ENCODE measurements at places on chromosomes 13 and 19.

DNA sequence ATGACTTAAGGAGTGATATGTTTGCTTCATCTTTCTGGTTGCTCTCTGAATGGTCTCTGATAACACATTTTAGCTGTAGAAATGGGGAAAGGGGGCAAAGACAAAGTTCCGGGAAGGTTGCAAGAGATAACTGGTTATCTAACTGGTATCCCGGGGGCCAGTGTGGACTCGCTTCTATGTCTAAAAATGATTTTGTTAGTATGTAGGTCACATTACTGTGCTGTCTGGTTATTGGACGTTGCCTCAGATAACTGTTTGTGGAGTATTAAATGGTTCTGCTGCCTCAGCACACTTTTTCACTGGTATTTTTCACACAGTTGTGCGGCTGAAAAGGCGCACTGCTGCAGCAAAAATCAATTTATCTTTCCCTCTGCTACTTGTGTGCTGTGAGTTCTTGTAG lies 63.0 kb upstream of the ZNF536 start:
- DNase-seq = no peak

GRCh38 chr19:33462112-33462791 lies 59.3 kb downstream of the PEPD start:
- DNase-seq = no peak

- DNase-seq = no peak
Measured at GRCh38 chr19:54662730-54663129, at the start of gene LILRB4. TSS of gene LILRB4 (plus strand) at chr19:54662985. CDS start at chr19:54663034, 49 bp downstream.

GRCh38 chr13:44574466-44574855 lies 1.7 kb downstream of the TSC22D1 start:
- DNase-seq = no peak

DNA sequence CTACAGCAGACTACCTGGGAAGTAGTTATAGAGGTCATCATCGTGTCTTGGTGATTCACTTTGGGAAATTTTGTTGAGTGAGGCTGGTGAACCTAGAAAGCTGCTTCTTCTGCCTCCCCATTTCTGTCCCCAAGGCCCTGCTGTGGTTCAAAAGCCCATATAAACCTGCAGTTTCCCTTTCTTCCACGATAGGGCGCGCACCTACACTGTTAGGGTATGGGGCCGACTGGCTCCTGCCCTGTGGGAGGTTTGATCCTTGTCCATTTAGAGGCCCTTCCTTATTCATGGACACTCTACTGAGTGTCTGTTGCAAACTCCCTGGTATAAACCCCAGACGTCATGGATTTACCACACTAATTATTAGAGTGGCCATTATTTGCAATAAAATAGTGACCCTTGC lies 191.8 kb downstream of the GGACT start:
- no peak for DNase-seq

DNA sequence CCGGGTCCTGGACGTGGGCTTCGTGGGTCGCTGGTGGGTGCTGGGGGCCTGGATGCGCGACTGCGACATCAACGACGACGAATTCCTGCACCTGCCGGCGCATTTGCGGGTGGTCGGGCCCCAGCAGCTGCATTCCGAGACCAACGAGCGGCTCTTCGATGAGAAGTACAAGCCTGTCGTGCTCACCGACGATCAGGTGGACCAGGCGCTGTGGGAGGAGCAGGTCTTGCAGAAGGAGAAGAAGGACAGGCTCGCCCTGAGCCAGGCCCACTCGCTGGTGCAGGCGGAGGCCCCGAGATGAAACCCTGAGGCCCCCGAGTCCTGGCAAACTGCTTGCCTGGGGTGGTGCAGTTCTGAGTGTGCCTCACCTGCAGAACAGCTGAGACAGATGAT lies 787 bp downstream of the TIMM29 start:
- peak; percentile 42 for DNase-seq

DNA sequence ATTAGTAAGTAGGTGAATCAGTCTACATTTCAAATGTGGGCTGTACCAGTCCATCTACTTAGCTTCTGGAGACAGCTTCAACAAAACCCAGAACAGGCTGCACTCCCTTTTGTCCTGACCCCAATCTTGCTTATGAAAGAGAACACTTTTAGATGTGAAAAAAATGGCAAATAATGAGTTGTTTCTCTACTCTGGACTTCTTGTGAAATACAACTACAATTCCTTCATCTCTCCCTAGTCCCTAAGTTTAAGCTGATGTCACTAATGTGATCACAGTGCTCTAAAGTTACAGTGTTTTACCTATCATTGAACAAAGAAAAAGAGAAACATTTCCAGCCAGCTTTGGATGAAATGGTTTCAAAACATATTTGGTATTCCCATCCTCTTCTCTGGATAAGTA lies 183.9 kb downstream of the LHFPL6 start:
- no peak for DNase-seq

GRCh38 chr19:906480-906879 lies 6.5 kb downstream of the R3HDM4 start:
- DNase-seq = no peak

DNA sequence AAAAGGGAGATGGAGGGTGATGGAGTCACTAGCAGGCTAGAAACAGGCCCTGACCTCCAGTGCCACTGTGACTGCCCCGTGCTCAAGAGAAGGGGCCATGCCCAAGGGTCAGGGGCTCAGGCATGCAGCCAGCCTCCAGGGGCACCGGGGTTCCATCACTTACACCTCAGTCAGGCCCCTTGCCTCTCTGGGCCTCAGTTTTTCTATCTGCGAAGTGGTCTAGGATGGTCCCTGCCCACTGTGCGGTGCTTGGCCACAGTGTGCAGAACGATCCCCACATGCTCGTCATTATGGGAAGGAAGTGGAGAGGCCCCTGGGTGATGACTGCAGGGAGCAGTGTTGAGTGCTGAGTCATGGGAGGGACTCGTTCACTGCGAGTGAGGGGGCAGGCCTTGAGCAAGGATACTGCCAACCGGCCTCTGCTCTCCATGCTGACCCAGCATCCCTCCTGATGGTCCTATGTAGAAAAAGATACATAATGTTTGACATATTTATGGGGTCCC lies 23.1 kb downstream of the TMED1 start:
- DNase-seq = no peak

GRCh38 chr19:33392341-33393285 lies 19.1 kb downstream of the CEBPG start:
- peak; percentile 25 for DNase-seq

GRCh38 chr13:36431204-36432105 lies 840 bp upstream of the CCNA1 start:
- DNase-seq = peak; percentile 45

- no peak for DNase-seq
Measured at GRCh38 chr13:95659500-95659899, 15.0 kb upstream of the DZIP1 start.

GRCh38 chr13:84896128-84896527 lies 903.1 kb downstream of the SLITRK6 start:
- DNase-seq = no peak

DNA sequence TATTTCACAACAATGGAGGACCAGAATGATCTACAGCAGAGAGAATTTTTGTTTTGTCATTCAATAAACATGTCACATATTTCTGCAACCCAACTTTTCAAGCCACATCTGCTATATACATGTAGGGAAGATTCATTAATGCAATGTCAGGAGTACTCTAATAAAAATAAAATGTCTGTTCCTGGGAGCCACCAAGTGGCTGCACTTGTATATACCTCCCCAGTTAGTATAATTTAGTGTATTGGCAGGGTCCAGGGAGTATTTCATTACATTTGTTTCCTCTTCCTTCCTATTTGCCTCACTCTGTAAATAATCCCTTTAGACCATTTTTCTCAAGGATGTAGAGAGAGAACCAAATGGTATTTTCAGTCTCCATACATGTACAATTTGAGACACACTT lies 1169.0 kb downstream of the DIAPH3 start:
- no peak for DNase-seq

GRCh38 chr19:2856457-2857050 lies 10.6 kb upstream of the ZNF556 start:
- no peak for DNase-seq

DNA sequence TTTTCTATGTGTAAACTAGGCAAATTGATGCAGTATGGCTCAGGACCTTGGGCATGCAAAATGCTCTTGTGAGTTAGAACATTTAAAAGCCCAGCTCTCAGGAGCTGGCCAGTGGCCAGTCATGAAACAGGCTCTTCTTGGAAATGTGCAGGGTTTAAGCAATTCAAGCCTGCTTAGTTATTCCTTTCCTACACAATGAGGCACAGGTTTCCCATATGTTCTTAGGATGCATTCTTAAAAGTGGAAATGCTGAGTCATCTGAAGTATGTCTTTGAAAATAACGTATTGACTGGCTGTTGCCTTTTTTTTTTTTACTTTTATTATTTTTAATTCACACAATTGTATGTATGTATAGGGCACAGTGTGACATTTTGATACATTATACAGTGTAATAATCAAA lies 300.7 kb downstream of the SLC7A1 start:
- no peak for DNase-seq

- no peak for DNase-seq
Measured at GRCh38 chr13:38394777-38395496, 45.3 kb downstream of the UFM1 start.

DNA sequence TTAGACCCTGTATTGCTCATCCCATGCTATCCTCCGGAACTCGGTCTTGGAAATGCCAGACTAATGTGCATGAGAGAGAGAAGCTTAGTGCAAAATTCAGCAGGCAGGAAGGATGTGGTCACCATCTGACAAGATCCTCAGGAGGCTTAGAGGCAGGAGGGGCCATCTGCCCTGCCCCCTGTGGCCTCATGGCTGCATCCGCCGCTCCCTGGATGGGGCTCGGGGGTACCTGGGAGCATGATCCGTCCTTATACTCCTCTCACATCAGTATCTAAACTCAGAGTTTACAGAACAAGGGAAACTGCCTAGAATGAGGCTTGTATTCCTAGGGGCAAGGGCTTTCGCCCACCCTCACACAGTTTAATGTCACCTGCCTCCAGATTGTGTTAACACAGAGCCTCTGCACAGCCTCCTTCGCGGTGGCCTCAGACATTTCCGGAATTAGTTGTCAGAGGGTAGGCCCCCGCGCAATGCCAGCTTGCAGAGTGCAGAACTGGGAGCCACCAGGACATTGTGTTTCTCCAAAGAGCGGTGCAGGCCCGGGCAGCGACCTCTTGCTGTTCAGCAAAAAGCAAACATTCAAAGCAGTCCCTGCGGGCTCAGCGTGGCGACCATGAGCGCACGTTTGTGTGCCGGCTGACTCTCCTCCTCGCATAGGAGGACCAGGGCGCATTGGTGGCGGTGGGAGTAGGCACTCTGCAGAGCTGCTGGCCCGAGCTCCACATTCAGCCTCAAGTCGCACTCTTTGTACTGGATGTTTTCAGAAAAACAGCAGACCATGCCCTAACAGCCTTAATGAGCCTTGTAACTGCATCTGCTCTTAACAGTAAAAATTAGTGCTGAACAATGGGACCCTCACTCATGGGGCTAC lies 39.1 kb downstream of the GPR12 start:
- DNase-seq = peak; percentile 59

- no peak for DNase-seq
Measured at GRCh38 chr19:6887316-6887715, at the start of gene ADGRE1. TSS of gene ADGRE1 (plus strand) at chr19:6887579. CDS start at chr19:6887609, 30 bp downstream.

- DNase-seq = no peak
Measured at GRCh38 chr13:110503037-110503901, 58.3 kb downstream of the RAB20 start.

- no peak for DNase-seq
Measured at GRCh38 chr13:65125236-65125635, 2104.9 kb downstream of the PCDH9 start.

- no peak for DNase-seq
Measured at GRCh38 chr19:56085571-56086275, 35.4 kb downstream of the ZNF787 start.

Data from activated naive CD8-positive, alpha-beta T cell treated with anti-CD3 and anti-CD28 coated beads, Interleukin-2, amount 10 ng/mL, durations not matched to agents 7 days and 5 days (primary cell).